Natural killer cell (primary cell): ENCODE measurements at places on chromosomes 3 and 15. TPM values are rescaled to one million over a fixed set of nuclear protein-coding genes. Genes with fewer than 3 reads are reported as not detected.

DNA sequence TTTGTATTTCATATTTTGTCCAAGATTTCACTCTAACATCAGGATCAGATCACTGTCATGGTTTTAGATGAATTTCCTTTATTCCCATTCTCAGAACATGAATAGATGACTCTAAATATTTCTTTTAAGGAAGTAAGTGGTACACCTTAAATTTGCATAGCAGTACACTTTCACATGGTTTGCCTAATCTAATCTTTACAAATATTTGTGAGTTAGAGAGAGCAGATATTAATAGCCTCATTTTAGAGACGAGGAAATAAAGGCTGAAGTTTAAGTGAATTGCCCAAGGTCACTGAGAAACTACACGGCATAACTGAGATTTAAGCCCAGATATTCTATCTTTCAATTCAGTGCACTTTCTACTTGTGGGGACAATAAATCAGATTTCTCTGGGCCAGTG, 14.2 kb downstream of the TERC start:
- DNase-seq: no peak
- no peak overlapping the region for H3K4me3 ChIP-seq
- H3K4me1 ChIP-seq: no peaks in the 10 kb centered on the region

DNA sequence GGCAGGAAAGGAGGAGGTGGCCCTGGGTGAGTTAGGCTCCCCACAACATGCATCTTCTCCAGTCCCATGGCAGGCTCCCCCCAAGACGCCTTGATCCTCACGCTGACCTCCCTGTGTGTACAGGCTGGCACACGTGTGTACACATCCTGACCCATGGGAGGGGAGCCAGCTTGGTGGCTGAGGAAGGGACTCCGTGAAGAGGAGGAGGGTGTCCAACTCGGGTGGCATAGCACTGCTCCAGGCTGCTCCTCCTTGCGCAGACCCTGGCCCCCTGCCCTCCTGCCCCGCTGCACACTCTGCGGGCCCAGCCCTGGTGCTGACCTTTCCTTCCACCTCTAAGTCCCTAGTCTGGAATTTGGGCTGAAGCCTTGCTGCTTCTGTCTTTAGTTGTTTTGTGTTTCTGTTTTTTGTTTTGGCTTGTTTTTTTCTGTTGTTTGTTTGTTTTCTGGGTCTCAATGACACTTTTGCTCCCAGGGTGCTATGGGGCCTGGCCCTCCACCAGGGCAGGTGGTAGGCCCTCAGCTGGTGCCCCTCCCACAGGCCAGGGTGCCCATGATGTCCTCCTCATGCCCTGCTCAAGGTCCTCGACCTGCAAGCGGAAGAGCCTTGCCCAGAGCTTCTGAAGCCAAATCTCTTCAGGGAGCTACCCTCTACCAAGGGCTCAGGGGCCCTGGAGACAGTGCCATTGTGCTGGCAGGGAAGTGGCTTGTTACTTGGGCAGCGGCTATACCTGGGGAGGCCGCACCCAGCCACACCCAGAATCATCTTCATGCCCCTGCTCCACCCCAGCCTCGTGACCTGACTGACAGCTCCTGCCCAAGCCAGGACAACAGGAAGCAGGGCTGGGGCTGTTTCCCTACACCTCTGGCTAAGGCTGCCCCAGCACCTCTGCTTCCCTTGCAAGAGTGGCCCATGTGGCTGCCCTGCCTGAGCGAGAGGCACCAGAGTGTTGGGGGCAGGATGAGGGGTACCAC, 5.1 kb downstream of the EPHB3 start:
- H3K27me3 ChIP-seq: peaks cover 30% of the 10 kb centered on the region
- no peak overlapping the region for H3K27ac ChIP-seq
- H3K4me3 ChIP-seq: no peak overlapping the region
- H3K4me1 ChIP-seq: peaks cover 20% of the 10 kb centered on the region
- no peak for DNase-seq

SERPINI2 gene
- not detected for total RNA-seq

GRCh38 chr3:10469441-10470119, 35.8 kb downstream of the ATP2B2 start:
- no peak overlapping the region for H3K27ac ChIP-seq
- no peaks in the 10 kb centered on the region for H3K36me3 ChIP-seq
- no peak overlapping the region for H3K4me3 ChIP-seq
- no peaks in the 10 kb centered on the region for H3K4me1 ChIP-seq
- peaks cover 3% of the 10 kb centered on the region for H3K27me3 ChIP-seq
- no peak for DNase-seq
